Hindlimb muscle (tissue), 1 donor: ENCODE measurements at places on chromosomes 1 and 21. TPM values are rescaled to one million over a fixed set of nuclear protein-coding genes. Genes with fewer than 3 reads are reported as not detected.

DNA sequence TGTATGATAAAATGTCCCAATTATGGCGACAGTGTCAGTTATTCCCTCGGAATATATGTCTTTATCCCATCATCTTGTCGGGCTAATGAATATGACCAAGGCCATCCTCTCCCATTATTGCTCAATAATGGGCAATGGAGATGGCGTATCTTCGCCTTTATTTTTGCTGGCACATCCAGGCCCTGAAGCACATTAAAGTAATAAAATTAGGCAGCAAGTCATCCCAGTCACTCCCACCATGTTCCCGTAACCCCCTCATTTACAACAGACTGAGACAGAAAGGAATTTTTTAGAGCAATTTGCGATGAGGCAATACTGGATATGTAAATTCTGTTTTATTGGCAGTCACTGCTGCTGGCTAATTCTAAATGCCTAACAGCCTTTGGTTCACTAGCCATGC is 35.3 kb downstream of the CLIC6 start:
- DNase-seq: no peak

GRCh38 chr21:38404177-38404576 is 94.1 kb downstream of the ERG start:
- no peak for DNase-seq

DNA sequence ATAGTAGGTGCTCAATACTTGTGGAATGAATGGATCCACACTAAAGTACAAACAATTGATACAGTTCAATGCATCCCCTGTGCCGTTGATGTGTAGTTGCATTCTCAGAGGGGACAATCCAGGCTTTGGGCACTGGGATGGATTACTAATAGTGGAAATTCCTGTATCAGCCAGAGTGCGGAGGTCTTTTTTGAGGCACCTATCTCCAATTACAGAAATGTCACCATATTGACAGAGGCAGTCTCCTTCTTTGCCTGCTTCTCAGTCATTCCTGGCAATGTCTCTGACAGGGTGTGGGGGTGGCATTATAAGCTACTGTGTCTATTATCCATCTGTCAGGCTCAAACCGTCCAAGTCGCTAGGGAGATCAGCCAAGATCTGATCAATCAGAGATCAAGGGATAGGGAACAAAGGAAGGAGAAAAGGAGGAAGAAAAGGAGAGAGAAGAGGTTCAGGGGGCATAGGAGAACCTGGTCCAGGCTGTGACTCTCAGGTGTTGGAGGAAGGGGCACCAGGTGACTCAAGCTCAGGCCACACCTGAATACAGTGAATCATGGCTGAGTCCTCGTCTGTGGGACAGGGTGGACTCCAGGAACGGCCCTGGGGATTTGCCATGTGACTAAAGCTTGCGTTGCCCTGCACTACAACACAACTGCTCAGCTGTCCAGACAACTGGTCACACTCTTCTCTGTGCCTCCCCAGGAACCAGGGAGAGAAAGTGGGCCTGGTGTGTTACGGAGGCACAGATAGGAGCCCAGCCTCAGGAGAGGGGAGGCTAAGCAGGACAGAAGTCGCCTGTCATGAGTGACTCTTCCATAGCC is 3.4 kb upstream of the LAMB3 start:
- no peak for DNase-seq

GRCh38 chr1:90706437-90707362 is 10.4 kb downstream of the BARHL2 start:
- DNase-seq: no peak

GRCh38 chr1:106200711-106201110 is 855.8 kb upstream of the PRMT6 start:
- DNase-seq: no peak

EFHD2 gene
- polyA plus RNA-seq: 33.1 TPM

GRCh38 chr1:221567859-221568507 is 173.9 kb downstream of the DUSP10 start:
- no peak for DNase-seq

DNA sequence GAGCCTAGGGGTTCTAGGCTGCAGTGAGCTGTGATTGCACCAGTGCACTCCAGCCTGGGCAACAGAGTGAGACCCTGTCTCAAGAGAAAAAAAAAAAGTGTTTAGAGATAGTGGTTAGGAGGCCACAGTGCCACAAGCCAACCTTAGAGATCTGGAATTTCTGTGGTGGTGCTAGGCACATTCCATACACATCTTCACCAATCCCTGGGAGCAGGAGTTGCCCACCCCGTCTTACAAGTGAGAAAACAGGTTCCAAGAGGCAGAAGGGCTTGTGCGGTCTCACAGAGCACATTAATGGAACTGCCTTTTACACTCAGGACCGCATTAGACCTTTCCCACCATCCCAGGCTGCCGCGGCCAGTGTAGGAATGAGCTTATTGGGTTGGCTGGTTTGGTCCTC is 93.2 kb downstream of the EPHB2 start:
- DNase-seq: no peak

DNA sequence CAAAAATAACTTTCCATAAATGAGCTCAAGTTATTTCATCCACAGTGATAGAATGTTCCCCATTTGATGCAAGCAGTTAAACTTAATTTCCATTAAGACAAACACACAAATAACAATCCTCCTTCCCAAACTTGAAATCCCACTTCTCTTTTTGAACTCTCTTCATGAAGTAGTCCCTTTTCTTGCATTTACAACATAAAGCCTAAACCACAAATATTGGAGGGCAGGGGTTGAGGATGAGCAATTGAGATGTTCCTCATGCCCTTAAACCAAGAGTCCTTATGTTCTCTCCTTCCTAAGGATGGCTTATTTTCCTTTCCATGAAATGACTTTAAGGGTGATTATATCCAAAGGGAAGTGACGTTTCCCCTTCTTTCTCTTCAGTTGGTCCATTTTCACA is 228.8 kb downstream of the DISC1 start:
- DNase-seq: no peak

GRCh38 chr1:202540014-202540413 is 170.2 kb downstream of the SYT2 start:
- no peak for DNase-seq

DNA sequence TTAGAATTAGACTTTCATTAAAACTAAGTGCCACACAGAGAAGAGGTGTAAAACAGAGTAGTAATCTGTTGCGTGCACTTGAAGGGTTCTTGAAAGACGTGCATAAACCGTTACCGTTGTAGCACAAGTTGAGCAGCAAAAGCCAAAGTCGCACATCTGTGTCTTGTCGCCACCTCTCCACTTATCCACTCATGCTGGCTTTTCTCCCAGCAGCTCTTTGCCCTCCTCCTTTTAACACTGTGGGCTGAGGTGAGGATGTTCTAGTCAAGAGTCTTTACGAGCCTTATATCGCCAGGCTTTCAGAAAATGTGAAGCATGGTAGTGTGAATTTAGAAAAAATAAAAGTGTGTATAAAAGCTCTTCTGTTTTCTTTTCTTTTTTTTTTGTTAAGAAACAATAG is 48.0 kb downstream of the NR5A2 start:
- DNase-seq: no peak

GRCh38 chr1:227736814-227737432 is 1.7 kb downstream of the SNAP47 start:
- no peak for DNase-seq

GRCh38 chr1:199149591-199149990 is 510.8 kb downstream of the PTPRC start:
- no peak for DNase-seq

PRAMEF9 gene
- polyA plus RNA-seq: not detected
